RPMI8226 (cell line): ENCODE measurements at places on chromosomes 6 and 20.

DNA sequence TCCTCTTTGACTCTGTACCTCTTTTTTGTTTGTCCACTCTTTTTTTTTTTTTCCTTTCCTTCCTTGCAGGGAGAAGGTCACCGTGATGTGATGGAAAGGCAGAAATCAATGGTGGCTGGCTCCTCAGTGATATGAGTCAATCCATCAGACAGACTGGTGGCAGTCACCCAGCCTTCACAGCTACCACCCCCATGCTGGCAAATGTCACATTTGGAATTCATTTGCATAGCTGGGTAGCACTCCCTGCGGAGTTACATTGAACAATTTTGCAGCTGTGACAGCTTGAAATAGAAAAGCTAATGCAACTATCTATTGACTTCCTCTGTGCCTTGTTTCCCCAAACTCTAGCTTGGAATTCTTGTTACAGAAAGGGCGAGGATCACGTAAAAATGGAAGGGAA is 668.4 kb downstream of the C6orf118 start:
- DNase-seq, result peak; percentile 26

DNA sequence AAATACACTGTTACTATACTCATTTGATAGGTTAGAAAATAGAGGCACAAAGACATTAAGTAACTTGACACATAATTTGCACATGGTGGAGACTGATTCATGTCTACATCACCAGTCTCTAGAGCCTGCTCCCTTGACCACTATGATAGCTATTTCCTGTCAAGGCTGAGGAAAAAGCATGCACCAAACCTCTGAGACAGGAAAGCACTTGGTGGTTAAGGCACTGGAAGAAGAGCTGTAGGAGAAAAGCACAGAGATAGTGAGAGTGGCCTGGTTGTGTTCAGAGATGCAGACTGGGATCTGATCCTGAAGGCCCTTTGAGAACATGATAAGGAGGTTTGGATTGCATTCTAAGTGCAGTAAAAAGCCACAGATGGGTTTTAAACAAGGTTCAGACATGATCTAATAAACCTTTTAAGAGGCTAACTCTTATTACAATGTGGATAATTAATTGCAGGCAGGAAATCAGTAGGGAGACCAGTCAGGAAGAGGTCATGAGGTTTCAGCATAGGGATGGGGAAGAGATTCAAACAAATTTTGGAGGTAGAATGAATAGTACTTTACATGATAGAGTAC is 168.9 kb downstream of the PHF3 start:
- DNase-seq, result no peak

GRCh38 chr6:156901309-156902019 is 124.3 kb downstream of the ARID1B start:
- DNase-seq, result no peak

GRCh38 chr20:41715526-41715925 is 97.3 kb upstream of the CHD6 start:
- no peak for DNase-seq

GRCh38 chr20:32184961-32185603 is 22.5 kb downstream of the PLAGL2 start:
- no peak for DNase-seq

DNA sequence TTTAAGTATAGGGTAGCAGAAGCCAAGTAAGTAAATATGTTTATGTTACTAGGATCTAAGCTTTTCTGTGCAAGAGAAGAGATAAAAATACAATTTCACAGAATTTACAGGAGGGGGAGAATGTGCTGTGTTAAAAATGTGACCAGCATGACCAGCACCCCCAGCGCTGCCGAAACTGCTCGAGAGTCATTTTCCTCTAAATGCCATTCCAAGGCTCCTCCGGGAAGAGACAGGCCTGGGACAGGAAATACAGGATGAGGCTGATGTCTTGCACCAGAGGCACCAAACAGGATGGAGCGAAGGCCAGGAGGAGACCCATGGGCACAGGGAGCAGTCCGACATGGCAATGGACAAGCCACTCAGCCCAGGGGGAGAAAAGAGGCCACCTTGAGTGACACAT is 21.1 kb downstream of the TAF4 start:
- no peak for DNase-seq

GRCh38 chr6:32637219-32637880 is at the start of gene HLA-DQA1:
Gene HLA-DQA1 (plus strand): TSS chr6:32637406. CDS start chr6:32637459, 53 bp downstream.
- no peak for DNase-seq

GRCh38 chr6:148414836-148415235 is 72.2 kb downstream of the SASH1 start:
- no peak for DNase-seq

- no peak for DNase-seq
Measured at GRCh38 chr6:89034586-89035251, 45.8 kb upstream of the PNRC1 start.
